ENCODE measurements at places on chromosomes 6 and 20. TPM values are rescaled to one million over a fixed set of nuclear protein-coding genes. Genes with fewer than 3 reads are reported as not detected.

ZSCAN23 gene
- 1.3 TPM for total RNA-seq

TXLNB gene
- 0.08 TPM for total RNA-seq

AGER gene
- total RNA-seq = 15.2 TPM

TCFL5 gene
- 6.2 TPM for total RNA-seq

MYH7B gene
- 0.19 TPM for total RNA-seq

TNFRSF21 gene
- 2.3 TPM for total RNA-seq

DAAM2 gene
- total RNA-seq = not detected

ESR1 gene
- total RNA-seq = 0.15 TPM

PGBD1 gene
- total RNA-seq = 4.1 TPM

RRBP1 gene
- total RNA-seq = 29.7 TPM

OXT gene
- total RNA-seq = 0.46 TPM

ADGB gene
- total RNA-seq = 0.32 TPM

STMN3 gene
- 14.5 TPM for total RNA-seq

SEMG1 gene
- not detected for total RNA-seq

OR5V1 gene
- total RNA-seq = not detected

CD109 gene
- 15.4 TPM for total RNA-seq

OTOR gene
- total RNA-seq = not detected

CENPB gene
- total RNA-seq = 65.5 TPM

TPD52L2 gene
- 62.7 TPM for total RNA-seq

SAMD5 gene
- total RNA-seq = not detected

PPP1R16B gene
- total RNA-seq = 164 TPM

SMLR1 gene
- total RNA-seq = not detected

KCNK16 gene
- total RNA-seq = not detected

PSMB8 gene
- total RNA-seq = 295 TPM

KHDRBS2 gene
- total RNA-seq = not detected

LY86 gene
- total RNA-seq = 0.48 TPM

ATP6V1G2 gene
- 1.2 TPM for total RNA-seq

TRIM10 gene
- not detected for total RNA-seq

KIF6 gene
- total RNA-seq = 0.17 TPM

DUSP15 gene
- total RNA-seq = not detected

XKR7 gene
- total RNA-seq = 0.02 TPM

TOX2 gene
- 0.34 TPM for total RNA-seq

Data from activated CD8-positive, alpha-beta memory T cell treated with anti-CD3 and anti-CD28 coated beads for 36 hours (primary cell).